ENCODE measurements at places on chromosomes 7 and 10. TPM values are rescaled to one million over a fixed set of nuclear protein-coding genes. Genes with fewer than 3 reads are reported as not detected.

DNA sequence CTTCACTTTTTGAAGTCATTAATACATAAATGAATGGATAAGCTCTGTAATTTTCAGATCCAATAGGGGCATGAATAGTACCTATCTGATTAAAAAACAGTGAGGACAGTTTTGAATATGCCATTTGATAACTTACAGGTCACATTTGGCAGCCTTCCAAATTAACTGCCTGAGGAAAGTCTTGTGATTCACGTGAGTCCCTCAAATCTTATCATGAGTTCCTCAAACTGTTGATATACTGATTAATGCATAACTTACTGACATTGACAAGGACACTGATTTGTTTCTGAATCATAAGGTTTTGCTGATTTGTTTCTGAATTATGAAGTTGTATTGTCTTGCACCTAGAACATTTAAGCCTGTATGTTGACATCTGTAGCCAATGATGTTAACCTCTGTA lies 55.1 kb downstream of the ANKMY2 start:
- H3K4me1 ChIP-seq: peaks cover 11% of the 10 kb centered on the region
- no peaks in the 10 kb centered on the region for H3K36me3 ChIP-seq
- DNase-seq: no peak
- H3K27me3 ChIP-seq: no peaks in the 10 kb centered on the region
- no peak overlapping the region for H3K4me3 ChIP-seq

The ERVW-1 gene
- not detected for total RNA-seq

The WNT2 gene
- not detected for total RNA-seq

The CFAP46 gene
- total RNA-seq: 4.6 TPM

DNA sequence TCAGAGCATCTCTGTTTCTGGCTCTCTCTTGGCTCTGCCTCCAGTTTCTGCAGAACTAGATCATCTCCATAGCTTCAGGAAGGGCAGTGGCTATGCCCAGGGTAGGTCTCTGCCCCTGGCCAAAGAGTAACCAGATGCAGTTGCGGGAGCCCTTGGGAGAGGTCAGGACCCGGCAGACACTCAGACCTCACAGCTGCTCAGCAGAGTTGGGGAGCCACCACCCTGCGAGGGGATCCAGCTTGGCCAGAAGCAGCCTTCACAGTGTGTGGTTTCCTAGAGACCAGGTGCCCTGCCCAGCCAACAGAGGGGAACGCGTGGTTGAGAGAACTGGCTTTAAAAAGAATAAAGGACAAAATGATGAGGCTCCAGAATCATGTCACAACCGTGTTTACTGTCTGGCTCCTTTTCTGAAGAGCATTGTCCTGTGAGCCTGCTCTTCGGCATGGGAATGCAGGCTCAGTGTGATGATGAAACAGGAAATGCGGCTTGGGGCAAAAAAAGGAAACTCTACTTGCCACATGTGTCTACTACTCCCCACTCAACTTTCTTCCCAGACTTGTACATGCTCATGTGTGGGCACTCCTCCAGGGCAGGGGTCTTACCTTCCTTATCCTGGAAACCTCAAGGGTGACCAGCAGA lies 243.1 kb downstream of the INHBA start:
- no peaks in the 10 kb centered on the region for H3K4me1 ChIP-seq
- H3K36me3 ChIP-seq: no peaks in the 10 kb centered on the region
- no peak for DNase-seq

GRCh38 chr7:42210333-42210732 lies 26.7 kb downstream of the GLI3 start:
- H3K27me3 ChIP-seq: no peaks in the 10 kb centered on the region
- H3K4me1 ChIP-seq: peaks cover 52% of the 10 kb centered on the region
- H3K4me3 ChIP-seq: no peak overlapping the region
- H3K27ac ChIP-seq: no peak overlapping the region

The ZNF775 gene
- 3.0 TPM for total RNA-seq

- H3K27ac ChIP-seq: no peak overlapping the region
- no peaks in the 10 kb centered on the region for H3K27me3 ChIP-seq
- no peak for DNase-seq
- H3K4me1 ChIP-seq: peaks cover 8% of the 10 kb centered on the region
- no peaks in the 10 kb centered on the region for H3K36me3 ChIP-seq
- H3K4me3 ChIP-seq: no peak overlapping the region
Measured at GRCh38 chr10:3971713-3972112, 186.7 kb upstream of the KLF6 start.

GRCh38 chr7:82188636-82189035 lies 254.9 kb downstream of the CACNA2D1 start:
- H3K27me3 ChIP-seq: no peaks in the 10 kb centered on the region
- no peak overlapping the region for H3K4me3 ChIP-seq
- peaks cover 7% of the 10 kb centered on the region for H3K4me1 ChIP-seq

- no peaks in the 10 kb centered on the region for H3K4me1 ChIP-seq
- H3K4me3 ChIP-seq: no peak overlapping the region
- no peaks in the 10 kb centered on the region for H3K27me3 ChIP-seq
- no peaks in the 10 kb centered on the region for H3K36me3 ChIP-seq
Measured at GRCh38 chr10:84205049-84205852, 10.9 kb downstream of the CDHR1 start.

The CEP41 gene
- 16.5 TPM for total RNA-seq

The COBL gene
- total RNA-seq: 6.3 TPM

The VSTM2A gene
- 0.12 TPM for total RNA-seq

- peaks cover under 1% of the 10 kb centered on the region for H3K36me3 ChIP-seq
- H3K4me3 ChIP-seq: no peak overlapping the region
- DNase-seq: no peak
- H3K4me1 ChIP-seq: no peaks in the 10 kb centered on the region
- no peak overlapping the region for H3K27ac ChIP-seq
Measured at GRCh38 chr7:74182453-74183090, 8.4 kb downstream of the EIF4H start.

DNA sequence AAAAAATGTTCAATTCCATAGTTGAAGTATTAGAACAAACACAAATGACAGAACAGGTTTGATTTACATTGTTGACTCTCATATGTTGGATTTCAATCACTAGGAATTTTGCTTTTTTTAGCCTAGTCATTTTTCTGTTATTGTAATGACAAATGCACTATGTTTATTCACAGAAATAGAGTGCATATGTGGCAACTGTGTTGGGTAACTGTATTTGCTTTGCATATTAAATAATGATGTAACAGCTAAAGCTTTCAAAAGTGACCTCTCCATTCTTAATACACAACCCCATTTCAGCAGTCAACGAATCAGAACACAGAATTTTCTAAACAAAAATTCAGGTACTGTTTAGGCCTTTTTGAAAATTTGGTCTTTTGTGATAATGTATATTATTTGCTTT lies 54.0 kb upstream of the SLC26A5 start:
- H3K27ac ChIP-seq: no peak overlapping the region
- H3K4me1 ChIP-seq: no peaks in the 10 kb centered on the region
- H3K4me3 ChIP-seq: no peak overlapping the region
- H3K27me3 ChIP-seq: peaks cover 6% of the 10 kb centered on the region

The LLCFC1 gene
- not detected for total RNA-seq

DNA sequence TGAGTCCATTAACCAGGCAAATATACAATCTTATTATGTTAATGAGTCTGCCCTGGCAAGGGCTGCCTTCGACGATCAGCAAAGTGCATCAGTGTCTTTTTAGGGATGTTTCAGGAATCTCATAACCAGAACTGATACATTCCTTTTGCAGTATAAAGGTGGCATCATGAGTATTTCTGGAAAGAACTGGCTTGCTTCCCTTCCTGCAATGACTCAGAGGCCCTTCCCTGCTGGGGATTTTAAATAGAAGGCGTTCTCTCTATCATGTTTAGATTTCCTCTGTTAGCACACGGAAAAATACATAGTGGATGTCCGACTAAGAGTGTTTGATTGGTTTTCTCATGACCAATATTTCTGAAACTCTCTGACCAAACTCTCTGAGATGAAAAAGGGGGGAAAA lies 1.8 kb downstream of the NPS start:
- no peaks in the 10 kb centered on the region for H3K36me3 ChIP-seq
- H3K27ac ChIP-seq: no peak overlapping the region
- DNase-seq: no peak

GRCh38 chr7:24718431-24718831 lies 38.8 kb downstream of the GSDME start:
- no peak overlapping the region for H3K4me3 ChIP-seq
- peak; percentile 0 for DNase-seq
- peaks cover 9% of the 10 kb centered on the region for H3K4me1 ChIP-seq
- H3K36me3 ChIP-seq: no peaks in the 10 kb centered on the region
- H3K27me3 ChIP-seq: no peaks in the 10 kb centered on the region

- H3K27me3 ChIP-seq: no peaks in the 10 kb centered on the region
- DNase-seq: peak; percentile 64
- peaks cover 3% of the 10 kb centered on the region for H3K36me3 ChIP-seq
- no peak overlapping the region for H3K27ac ChIP-seq
- H3K4me1 ChIP-seq: peaks cover 16% of the 10 kb centered on the region
Measured at GRCh38 chr10:5071411-5072198, 22.6 kb upstream of the AKR1C3 start.

DNA sequence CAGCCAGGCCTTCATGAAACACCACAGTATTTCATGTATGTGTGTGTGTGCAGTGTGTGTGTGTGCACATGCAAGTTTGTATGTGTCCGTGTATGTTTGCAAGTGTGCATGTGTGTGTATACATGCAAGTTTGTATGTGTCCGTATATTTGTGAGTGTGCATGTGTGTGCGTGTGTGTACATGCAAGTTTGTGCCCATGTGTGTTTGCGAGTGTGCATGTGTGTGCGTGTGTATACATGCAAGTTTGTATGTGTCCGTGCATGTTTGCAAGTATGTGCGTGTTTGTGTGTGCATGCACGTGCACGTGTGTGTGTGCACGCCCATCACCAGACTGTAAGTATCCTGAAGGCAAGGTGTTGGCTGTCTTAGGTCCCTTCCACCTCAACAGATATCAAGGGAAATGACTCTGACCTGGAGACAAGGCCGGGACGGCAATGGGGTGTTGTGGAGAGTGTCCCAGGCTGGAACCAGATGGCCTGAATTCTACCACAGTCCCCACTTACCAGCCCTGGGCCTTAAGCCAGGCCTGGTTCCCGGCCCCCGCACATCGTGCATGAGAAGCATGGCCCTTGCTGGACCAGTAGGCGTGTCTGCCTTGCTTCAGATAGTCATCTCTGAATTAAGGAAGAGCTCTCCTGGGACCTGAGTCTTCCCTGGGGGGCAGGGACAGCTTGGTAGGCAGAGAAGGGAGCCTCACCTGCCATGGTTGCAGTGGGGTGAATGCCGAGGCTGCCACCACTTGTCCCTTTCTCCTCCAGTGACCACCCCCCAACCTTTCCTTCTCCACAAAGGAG lies 140.0 kb downstream of the GRK5 start:
- no peak overlapping the region for H3K27ac ChIP-seq
- no peak for DNase-seq
- no peaks in the 10 kb centered on the region for H3K36me3 ChIP-seq
- no peaks in the 10 kb centered on the region for H3K27me3 ChIP-seq
- no peak overlapping the region for H3K4me3 ChIP-seq

The TAC1 gene
- 0.68 TPM for total RNA-seq

DNA sequence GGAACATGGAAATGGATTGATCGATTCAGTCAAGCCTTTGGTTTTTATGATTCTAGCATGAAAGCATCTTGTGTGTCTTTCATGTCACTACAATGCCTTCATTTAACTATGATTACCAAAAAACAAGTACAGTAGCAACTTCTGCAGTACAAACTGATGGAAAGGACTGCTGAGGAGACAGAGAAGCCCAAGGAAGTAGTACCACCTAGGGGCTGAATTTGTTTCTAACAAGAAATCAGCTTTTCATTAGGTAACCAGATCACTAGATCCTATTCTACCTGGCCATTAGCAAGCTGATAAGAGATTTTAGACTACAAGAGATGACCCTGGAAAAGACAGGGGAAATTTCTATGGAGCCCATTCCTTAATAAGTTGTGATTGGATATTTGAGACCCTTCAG lies 3.2 kb upstream of the IFIT1 start:
- no peaks in the 10 kb centered on the region for H3K27me3 ChIP-seq
- H3K4me1 ChIP-seq: peaks cover 10% of the 10 kb centered on the region
- no peak overlapping the region for H3K4me3 ChIP-seq

The ESYT2 gene
- 33.4 TPM for total RNA-seq

The ARMS2 gene
- not detected for total RNA-seq

GRCh38 chr7:99365318-99366141 lies 9.0 kb upstream of the ARPC1B start:
- H3K27me3 ChIP-seq: no peaks in the 10 kb centered on the region
- H3K36me3 ChIP-seq: no peaks in the 10 kb centered on the region
- no peak overlapping the region for H3K4me3 ChIP-seq
- peaks cover 5% of the 10 kb centered on the region for H3K4me1 ChIP-seq
- H3K27ac ChIP-seq: no peak overlapping the region
- peak; percentile 40 for DNase-seq

The SPACDR gene
- total RNA-seq: 0.71 TPM

- no peak overlapping the region for H3K27ac ChIP-seq
- H3K4me1 ChIP-seq: peaks cover 19% of the 10 kb centered on the region
- DNase-seq: peak; percentile 26
- H3K4me3 ChIP-seq: no peak overlapping the region
- no peaks in the 10 kb centered on the region for H3K36me3 ChIP-seq
Measured at GRCh38 chr10:34780818-34781380, 34.2 kb downstream of the PARD3 start.

DNA sequence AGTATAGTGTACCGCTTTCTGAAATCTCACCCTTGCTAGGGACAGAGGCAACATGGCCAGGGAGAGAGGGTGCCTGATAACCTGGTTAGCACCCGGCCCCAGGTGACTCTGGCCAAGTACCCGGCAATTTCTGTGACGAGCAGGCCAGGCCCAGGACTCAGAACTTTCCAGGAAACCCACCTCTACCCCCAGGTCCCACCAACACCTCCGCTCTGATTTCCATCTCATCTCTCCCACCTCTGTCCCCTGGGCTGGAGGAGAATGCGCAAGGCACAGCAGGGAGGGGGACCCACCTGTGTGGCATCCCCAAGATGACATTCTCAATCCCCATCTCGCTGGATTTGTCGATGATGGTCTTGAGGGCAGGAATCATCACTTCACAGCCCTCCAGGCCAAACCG lies 11.6 kb downstream of the OGDHL start:
- H3K4me1 ChIP-seq: no peaks in the 10 kb centered on the region
- H3K36me3 ChIP-seq: no peaks in the 10 kb centered on the region
- no peak overlapping the region for H3K4me3 ChIP-seq
- no peaks in the 10 kb centered on the region for H3K27me3 ChIP-seq
- no peak for DNase-seq

The FAM25A gene
- total RNA-seq: not detected

The GRID2IP gene
- not detected for total RNA-seq
